ENCODE measurements at places on chromosomes 5 and 9. TPM values are rescaled to one million over a fixed set of nuclear protein-coding genes. Genes with fewer than 3 reads are reported as not detected.

DNA sequence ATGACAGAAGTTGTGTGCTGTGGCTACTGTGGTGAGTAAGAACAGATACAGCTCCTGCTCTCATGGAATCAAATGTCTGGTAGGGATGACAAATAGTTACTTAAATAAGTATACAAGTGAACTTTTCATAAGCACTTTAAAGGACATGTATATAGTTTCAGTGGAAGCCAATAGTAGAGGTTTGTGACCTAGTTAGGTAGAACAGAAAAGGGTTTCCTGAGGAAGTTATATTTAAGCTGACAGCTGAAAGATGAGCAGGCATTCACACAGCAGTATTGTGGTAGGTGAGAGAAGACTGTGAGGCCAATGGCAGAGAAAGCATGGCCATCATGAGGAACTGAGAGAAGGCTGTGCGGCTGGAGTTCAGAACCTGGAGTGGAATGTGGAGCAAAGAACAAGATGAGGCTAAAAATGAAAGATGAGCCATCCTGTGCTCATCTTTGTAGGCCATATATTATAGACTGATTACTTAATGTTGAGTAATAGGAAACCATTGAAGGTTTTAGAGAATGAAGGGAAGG is 15.4 kb downstream of the FAM174A start:
- no peak for DNase-seq

WNK2 gene
- total RNA-seq, result 222 TPM

DNA sequence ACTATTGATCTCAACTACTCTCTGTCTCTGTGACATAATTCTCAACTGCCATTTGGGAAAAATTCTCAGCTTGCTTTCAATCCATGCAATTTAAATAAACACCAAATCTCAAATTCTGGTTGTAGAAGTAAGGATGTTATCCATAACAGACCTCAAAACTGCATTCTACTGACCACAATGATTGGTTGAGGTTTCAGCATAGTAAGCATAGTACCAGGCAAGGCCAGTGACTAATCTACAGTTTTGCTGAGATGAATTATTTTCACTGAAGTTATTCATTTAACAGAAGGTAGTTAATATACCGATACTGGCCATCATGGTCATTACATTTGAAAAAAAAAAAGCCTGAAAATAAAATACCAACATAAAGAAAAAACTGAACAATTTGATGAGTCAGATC is 488.0 kb upstream of the CDH18 start:
- DNase-seq, result no peak

- DNase-seq, result no peak
These were observed 30.8 kb downstream of the ZSWIM6 start for GRCh38 chr5:61362796-61363368.

DNA sequence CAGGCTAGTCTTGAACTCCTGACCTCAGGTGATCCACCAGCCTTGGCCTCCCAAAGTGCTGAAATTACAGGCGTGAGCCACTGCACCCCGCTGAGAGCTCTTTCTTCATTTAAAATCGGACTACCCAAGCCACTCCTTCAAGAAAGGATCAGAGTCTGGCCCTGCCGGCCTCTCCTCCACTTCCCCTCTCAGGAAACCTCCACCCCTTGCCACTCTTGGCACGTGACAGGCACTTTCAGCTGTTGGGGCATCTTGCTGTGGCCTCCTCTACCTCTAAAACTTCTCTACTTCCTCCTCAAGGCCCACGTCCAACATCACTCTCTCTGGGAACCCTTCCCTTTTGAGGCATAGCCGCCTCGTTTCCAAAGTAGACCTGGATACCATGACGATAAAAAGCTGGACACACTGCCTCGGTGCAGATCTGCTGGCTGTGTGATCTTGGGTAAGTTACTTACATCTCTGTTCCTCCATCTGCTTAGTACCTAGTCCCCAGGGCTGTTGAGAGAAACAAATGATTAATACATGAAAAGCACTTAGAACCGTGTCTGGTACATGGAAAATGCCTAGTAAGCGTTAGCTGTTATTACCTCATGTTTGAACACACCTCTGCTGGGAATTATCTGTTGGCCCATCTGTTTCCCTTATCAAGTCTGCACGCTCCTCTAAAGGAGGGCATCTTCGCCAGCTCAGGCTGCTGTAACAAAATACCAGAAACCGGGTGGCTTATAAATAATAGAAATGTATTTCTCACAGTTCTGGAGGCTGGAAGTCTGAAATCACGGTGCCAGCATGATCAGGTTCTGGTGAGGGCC is 55.3 kb downstream of the SMIM23 start:
- DNase-seq, result no peak

DNA sequence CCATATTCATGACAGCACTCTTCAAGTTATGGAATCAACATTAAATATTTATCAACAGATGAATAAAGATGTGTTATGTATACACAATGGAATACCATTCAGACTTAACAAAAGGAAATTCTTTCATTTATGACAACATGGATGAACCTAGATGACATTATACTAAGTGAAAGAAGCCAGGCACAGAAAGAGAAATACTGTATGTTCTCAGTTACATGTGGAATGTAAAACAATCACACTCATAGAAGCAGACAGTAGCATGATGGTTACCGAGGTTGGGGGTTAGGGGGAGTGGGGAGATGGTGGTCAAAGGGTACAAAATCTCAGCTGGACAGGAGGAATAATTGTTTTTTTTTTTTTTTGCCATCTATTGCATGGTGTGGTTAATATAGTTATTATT is 431.9 kb downstream of the DMAC1 start:
- no peak for DNase-seq

- DNase-seq, result no peak
These were observed 494 bp downstream of the CDKN2AIPNL start for GRCh38 chr5:134411228-134411545.

- DNase-seq, result no peak
These were observed 332.6 kb downstream of the TAF11L14 start for GRCh38 chr5:17966640-17967402.

DNA sequence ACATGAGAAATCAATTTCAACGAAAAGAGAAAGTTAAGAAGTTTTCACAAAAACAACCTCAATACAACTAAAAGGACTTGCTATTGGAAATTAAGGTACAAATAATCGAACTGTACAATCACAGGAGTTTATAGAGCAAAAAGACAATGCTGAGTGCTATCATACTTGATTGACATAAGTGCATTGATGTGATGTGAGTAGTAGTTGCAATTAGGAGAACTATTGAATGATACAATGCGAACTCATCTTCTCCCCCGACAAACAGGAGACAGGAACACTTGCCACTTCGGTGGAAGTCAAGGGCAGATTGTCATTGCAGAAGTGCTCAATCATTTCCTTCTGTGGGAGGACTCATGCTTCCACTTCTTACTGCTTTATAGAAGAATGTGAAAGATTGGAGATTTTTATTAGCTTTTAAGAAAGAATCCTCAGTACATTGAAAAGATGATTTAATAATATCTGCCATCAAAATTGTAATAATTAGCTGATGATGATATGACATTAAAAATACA is 276.6 kb upstream of the MPDZ start:
- DNase-seq, result no peak

DNA sequence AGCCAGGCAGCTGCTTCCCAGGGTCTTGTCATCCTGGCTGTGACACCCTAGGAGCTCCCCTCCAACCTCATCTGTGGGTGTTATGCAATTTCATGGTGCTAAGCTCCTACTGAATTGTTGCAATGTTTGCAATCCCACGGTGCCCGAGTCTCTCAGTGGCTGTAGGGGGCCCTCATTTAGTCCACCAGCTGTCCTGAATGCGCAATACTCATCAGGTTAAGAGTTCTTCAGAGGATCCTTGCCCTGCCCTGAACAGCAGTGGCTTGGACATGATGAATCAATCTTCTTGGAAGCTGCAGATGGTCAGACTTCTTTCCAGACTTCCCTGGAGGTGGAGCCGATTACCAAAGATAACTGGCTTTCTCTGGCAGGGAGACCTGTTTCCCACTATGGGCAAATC is 584.1 kb downstream of the CCDC171 start:
- DNase-seq, result no peak

FBXL7 gene
- total RNA-seq, result 16.2 TPM

GRCh38 chr5:121503111-121503840 is 348.4 kb upstream of the FTMT start:
- peak; percentile 42 for DNase-seq

C1QTNF2 gene
- 1.6 TPM for total RNA-seq

DNA sequence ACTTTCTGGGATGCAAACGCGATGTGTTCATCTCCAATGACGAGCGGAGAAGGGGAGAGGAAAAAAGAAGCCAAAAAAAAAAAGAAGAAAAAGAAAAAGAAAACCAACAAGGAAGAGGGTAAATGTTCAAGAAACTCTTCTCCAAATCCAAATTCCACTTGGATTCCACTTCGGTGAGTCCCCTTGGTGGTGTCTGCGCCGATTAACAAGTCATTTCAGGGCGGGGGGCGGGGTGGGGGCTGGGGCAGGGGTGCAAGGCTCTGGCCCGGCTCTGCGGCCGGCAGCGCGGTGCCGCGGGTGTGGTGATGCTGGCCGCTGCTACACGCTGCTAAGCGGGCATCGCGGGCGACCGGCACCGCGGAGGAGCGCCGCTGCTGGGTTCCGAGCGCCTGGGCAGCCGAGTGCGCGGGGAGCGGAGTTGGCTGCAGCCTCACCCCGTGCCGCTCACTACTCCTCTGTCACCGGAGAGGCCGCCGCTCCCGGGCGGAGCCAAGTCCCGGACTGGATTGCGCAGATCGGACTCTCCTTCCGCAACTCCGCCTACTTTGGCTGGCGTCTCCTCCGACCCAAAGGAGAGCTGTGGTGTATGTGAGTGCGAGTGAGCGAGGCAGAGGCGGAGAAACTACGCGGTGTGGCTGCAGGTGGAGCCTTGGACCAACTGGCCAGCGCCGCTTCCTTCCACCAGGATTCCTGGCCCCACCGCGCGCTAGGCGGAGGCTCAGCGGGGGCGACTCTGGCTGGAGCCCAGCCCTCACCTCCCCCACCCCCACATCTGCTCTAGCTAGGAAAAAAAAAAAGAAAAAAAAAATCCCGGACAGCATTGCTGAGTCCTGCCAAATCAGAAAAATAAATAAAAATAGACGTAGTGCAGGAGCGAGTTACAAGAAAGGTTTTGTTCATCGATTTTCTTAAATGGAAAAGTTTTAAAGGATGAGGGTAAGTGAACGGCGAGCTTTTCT is at the start of gene SEMA6A:
Gene SEMA6A (minus strand): TSS at position 457 of the 959 bp plus-strand sequence. CDS start 69,879 bp downstream, outside the sequence.
- peak; percentile 94 for DNase-seq
